ENCODE measurements at places on chromosomes 13 and 19. TPM values are rescaled to one million over a fixed set of nuclear protein-coding genes. Genes with fewer than 3 reads are reported as not detected.
A peak's percentile ranks its signal among the peaks of the same experiment; 100 is the strongest.

DNA sequence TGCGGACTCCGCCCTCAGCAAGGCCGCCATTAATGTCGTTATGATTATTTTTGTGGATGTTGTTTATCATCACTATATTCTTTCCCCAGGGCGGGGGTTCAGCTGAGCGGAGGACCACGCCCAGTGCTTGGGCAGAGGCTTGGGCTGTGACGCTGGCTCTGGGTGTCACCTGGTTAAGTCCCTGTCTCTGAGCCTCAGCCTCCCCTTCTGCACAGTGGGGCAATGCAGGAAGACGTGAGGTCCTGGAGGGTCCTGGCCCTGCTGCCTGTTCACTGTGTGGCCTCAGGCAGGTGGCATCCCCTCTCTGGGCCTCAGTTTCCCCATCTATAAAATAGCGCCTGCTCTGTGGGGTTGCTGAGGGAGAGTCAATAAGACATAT, 32.5 kb downstream of the NFIC start:
- DNase-seq, result no peak

The SHISA7 gene
- total RNA-seq, result not detected

The C13orf42 gene
- total RNA-seq, result not detected

DNA sequence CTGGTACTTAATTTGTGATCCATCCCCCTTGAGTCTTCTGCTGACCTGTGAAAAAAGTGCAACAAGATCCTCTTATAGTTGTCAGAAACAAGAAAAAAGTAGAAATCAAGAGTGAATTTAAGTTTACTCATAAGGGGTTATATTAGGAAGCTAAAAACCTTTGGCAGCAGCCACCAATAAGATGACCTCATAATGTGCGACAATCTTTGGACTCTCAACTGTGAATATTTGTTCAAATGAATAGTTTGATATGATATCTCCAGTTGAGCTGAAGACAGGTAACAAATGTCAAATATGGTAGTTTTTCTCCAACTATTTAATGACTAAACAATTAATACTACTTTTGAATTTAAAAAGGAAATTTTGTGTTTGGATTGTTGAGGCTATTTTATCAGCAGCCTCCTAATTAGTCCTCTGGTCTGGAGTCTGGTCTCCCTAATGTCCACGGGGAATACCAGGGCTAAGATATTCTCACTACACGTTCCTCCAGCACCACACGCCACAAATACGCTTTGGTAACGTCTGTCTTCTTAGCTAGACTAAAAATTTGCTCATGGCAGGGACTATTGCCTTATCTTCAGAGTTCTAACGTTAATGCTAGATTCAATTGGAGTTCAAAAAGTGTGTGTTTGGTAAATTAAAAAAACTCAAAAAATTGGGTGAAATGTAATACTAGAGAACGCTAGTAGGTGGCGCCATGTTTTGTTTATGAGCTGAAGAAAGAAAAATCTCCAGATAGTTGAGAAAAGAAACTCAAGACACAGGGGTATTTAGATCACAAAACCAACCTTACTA, 51.0 kb upstream of the PDX1 start:
- DNase-seq, result peak; percentile 18

The SHD gene
- total RNA-seq, result not detected

GRCh38 chr13:91405240-91405639, 6.8 kb downstream of the GPC5 start:
- DNase-seq, result no peak

- DNase-seq, result peak; percentile 8
Measured at GRCh38 chr19:31054430-31054829, 294.8 kb downstream of the TSHZ3 start.

GRCh38 chr13:84237143-84237542, 354.9 kb upstream of the SLITRK1 start:
- no peak for DNase-seq

The SERP2 gene
- total RNA-seq, result not detected

GRCh38 chr13:66506979-66507378, 723.2 kb downstream of the PCDH9 start:
- no peak for DNase-seq

The TSPAN16 gene
- total RNA-seq, result not detected

DNA sequence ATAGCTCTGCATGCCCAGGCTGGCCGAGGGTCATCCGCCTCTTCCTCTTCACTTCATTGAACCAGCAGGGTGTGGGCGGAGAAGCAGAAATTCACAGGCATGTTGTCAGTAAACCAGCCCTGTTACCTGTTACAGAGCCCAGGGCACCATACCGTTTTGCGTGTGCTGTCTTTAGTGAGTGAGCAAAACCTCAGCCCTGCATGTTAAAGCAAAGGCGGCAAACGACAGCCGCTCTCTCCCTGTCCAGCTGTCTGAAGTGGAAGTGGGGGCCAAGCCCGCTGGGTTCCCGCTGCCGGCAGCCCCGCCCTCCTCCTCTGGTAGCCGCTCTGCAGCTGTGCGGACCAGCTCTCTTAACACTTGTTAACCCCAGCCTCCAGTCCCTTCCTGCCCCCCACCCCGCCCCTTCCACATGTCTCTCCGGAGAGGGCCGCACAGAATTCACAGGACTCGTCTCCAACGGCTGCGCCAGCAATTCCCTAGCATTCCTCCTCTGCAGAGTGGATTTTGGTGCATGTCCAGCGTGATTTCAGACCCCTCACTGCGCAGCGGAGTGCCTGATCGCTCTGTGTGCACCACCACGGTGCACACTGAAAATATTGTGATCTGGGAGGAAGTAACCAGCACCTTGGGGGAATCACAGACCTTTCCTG, 12.7 kb downstream of the KLHL26 start:
- DNase-seq, result no peak

- no peak for DNase-seq
Measured at GRCh38 chr19:8371011-8371804, 7.3 kb downstream of the ANGPTL4 start.

The IGLON5 gene
- not detected for total RNA-seq

The KLK7 gene
- total RNA-seq, result not detected

The CERS1 gene
- not detected for total RNA-seq

DNA sequence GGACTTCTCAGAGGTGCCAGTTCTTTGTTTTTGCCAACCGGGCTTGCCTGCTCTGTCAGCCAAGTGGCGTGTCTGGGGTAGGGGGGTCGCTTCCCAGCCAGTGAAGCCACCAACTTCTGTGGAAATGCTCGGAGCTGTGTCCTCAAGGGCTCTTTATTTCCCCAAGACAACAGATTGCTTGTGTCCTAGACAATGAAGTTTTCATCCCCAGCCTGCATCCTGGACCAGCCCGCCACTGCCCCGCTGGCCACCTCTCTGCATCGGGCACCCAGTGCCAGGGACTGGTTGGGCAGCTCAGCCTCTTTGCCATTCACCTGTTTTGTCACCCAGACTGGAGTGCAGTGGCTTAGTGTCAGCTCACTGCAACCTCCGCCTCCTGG, 3.7 kb downstream of the RAB11B start:
- no peak for DNase-seq

GRCh38 chr13:21032656-21033055, 28.7 kb downstream of the LATS2 start:
- no peak for DNase-seq

- peak; percentile 14 for DNase-seq
Measured at GRCh38 chr19:3274942-3275582, 50.6 kb downstream of the CELF5 start.

GRCh38 chr13:39688278-39688677, 32.8 kb downstream of the COG6 start:
- DNase-seq, result no peak

- DNase-seq, result no peak
Measured at GRCh38 chr13:43295825-43296564, 272.6 kb downstream of the DNAJC15 start.

DNA sequence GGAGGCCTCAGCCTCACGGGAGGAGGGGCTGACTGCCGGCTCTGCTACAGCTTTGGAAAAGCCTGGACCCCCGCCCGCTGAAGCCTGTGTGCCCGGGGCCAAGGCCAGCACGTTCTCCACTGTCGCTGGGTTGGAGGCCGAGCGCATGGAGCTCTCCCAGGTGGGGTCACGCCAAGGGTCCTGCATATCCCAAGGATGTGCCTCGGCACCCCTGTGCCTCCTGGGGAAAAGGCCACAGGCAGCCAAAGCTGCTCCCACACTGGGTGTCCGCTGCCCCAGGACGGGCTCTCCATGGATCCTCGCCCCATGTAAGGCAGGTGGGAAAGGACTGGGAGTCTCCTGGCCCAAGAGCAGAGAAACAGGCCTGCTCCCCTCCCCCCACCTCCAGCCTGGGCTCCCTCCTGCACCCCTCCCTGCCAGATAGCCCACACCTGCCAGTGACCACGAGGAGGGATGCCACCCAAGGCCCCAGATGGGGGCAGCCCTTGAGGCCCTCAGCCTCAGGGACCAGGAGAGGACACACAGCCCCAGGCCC, 64.0 kb downstream of the MLLT1 start:
- DNase-seq, result no peak

GRCh38 chr19:58578012-58578925, 5.1 kb upstream of the MZF1 start:
- no peak for DNase-seq

DNA sequence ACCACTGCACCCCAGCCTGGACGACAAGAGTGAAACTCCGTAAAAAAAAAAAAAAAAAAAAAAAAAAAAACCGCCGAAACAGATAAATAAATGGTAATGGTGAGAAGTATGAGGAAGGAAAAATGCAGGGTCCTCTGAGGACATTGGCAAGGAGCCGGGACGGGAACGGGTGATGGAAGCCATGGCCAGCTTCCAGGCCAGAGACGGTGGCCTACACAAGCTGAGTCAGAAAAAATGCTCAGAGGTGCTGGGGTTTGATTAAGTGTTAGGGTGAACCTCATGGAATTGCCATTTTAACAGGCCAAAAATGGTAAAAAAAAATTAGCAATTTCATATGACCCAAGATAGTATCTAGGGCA, 866 bp upstream of the ZSWIM4 start:
- no peak for DNase-seq

DNA sequence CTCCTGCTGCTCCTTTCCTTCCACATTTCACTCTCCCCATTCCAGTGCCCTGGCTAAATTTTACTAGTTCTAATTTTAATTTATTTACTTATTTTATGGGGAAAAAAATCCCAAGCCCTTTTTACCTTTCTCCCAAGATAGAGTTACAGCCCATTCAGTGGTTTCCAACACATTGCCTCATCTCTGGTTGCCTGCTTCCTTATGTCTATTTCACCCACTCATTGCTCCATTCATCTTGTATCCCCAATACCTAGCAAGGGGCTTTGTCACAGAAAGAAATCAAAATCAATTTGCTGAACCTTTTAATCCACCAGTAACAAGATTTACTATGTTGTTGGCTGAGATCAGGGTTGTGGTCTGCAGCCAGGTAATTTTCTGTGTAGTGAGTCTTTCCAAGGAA, 55.9 kb downstream of the LHFPL6 start:
- no peak for DNase-seq

DNA sequence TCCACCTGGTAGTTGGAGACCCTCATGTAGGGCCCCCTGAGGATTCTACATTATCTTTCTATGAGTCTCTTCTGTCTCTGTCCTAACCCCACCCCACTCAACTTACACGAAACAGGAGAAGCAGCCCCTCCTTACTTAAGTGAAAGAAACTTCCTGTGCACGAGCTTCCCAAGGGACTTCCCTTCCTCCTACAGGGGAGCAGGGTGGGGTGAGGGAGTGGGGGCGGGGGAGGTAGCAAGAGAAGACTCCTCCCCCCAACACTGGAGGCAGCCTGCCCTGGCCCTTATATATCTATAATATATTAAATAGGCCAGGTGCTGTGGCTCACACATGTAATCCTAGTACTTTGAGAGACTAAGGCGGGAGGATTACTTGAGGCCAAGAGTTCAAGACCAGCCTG, 5.5 kb upstream of the PDE4C start:
- DNase-seq, result no peak

The PEX11G gene
- total RNA-seq, result not detected
